HCT116 (cell line): ENCODE measurements at places on chromosomes 2 and 18.

DNA sequence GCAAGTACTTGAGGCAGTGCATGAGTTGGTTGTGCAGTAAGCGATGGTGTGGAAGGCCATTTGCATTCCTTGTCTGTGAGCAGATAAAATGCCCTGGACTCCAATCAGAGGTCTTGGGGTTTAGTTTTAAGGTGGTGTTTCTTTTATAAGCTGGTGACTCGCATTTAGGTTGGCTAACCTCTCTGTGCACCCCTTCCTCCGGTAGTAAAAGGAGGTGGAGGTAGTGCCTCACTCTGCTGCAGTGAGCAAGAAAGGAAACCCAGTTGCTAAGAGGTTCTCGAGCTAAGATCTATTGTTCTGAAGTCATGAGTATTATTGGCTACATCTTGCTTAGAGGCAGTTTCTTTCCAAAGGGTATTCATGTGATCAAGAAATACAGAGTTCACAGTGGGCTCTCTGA, 74.3 kb upstream of the EML6 start:
- DNase-seq = no peak

GRCh38 chr18:33275843-33276242, 164.7 kb downstream of the CCDC178 start:
- DNase-seq = no peak

GRCh38 chr18:37180086-37180485, 351.2 kb downstream of the KIAA1328 start:
- DNase-seq = no peak

DNA sequence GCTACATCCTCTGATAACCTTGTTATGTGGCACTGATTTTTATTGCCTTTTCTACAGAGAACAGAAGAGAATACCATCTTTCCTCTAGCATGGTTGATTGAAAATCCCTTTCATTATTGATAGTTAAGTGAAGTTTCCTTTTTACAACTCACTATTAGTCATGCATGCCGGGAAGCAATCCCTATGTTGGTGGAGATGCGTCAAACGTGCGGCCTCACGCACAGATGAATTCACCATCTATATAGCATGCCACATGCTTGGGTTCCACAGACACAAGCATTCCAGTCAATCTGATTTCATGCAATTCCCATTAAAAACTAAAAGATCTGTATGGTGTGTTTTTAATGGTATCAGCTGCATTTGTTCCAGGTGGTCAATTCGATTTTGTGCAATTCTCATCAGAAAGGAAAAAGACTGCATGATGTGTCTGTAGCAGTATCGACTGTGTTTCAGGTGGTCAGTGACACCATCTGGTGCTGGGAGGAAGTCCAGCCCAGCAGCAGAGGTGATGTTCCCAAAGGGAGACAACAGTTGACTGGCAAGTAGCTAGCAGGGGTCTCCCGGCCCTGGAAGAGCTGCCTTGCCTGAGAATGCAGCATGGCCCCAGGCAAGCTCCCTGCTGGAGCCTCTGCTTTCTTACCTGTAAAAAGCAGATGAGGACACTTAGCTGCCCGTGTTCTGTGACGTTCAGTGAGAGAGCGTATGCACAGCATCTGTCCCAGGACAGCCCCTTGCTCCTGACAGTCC, 151.3 kb upstream of the NCK2 start:
- no peak for DNase-seq

DNA sequence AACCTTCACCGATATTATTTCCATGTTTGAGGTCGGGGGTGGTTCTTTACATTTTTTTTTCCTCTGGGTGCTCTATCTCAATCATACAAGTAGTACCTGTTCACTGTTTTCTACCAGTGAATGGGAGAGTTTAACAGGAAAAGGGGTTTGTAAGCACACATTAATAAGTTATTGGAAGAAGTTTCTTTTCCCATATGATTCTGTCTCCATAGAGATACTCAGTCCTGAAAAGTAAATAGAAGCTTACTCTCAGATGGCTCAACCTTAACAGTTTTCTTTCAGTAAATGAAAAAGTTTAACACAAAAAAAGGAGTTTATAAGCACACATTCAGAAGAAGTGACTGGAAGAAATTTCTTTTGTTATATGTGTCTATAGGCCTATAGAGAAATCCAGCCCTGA, 995.6 kb upstream of the SLC39A10 start:
- no peak for DNase-seq

GRCh38 chr2:9145752-9146430, 60.7 kb upstream of the ASAP2 start:
- no peak for DNase-seq

DNA sequence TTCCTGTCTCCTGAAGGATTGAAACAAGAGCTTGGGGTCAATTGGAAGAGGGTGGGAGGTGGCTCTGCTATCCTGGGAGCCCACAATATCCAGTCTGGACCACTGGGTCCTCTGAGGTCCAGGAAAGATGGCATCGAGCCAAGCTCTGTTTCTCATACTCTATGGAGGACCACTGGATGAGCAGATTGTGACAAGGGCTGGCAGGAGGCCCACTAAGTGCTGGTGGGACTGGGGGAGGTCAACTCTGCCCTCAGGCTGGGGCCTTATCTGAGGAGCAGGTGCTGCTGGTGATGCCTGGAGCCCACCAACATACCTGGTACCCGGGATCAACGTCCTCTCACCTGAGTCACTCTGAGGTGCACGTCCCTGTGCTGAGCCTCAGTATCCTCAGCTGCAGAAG, 142.4 kb downstream of the NDUFA10 start:
- DNase-seq = no peak

DNA sequence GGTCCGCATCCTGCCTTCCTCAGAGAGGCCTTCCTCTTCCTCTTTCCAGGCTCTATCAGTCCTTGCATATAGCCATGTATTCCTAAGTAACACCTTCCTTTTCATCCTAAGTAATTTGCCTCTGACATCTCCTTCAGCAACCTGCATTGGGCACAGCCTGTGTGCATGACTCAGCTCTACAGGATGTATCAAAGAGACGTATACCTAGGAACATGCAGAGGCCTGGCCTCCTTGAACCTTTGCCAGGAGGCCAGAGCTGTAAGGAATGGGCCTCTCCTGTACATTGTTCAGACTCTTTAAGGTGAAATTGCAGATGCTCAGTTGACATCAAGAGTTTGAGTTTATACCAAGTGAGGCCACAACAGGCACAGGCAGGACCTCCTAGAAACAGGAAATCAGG, 76.0 kb upstream of the CELF4 start:
- DNase-seq = no peak

DNA sequence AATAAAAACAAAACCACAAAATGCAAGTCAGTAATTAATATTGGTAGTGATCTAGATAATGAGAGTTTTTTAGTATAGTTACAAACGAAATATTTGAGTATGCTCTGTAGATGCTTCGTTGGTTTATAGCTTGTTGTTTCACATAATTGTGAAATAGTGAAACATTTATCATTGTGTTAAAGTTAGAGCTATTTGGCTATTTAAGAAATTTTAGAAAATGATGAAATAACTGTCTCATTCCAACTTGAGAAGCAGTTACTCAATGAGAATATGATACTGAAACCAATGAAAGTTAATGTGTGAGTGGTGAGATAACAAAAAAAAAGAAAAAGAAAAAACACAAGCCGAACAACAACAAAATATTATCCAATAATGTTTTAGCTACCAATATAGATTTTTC, 475.6 kb upstream of the ZEB2 start:
- no peak for DNase-seq

- DNase-seq = no peak
Measured at GRCh38 chr18:58051765-58052460, 7.9 kb downstream of the NEDD4L start.

- no peak for DNase-seq
Measured at GRCh38 chr2:122523143-122523542, 767.7 kb downstream of the TSN start.

GRCh38 chr2:60483401-60483800, 70.1 kb downstream of the BCL11A start:
- no peak for DNase-seq

DNA sequence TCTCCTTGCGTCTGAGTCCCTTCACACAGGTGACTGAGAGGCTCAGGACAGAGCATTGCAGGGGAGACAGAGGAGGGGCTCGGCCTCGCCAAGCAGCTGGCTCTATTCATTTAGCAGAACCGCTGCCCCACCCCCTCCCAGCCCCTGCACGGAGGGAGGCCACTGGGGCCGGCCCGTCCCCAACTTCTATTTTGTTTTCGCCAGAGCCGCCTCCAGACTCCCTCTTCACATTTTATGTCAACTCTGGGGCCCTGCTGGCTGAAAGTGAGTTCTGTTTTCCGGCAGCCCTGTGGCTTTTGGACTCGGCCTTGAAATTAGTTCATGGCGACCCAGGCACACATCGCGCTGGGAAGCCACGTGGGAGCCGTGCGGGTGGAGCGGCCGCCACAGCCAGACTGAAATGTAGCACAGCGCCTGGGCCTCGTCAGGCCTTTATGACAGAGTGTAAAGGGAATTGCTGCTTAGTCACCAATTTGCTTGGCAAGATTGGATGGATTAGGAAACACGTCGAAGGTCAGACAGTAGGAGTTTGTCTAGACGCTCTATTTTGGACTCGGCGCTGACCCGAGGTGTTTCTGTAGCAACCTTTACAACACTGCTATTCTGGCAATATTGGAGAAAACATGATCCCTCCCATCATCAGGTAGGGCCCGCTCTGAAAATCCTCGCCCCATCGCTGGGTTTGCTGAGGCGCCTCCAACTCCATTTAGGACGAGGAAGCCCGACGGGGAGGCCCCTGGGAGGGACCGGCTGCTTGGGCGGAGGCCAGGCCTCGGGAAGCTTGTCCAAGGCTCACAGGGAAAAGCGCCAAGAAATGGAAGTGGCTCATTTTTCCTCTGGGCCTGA, 90.7 kb upstream of the CTDP1 start:
- DNase-seq = no peak

DNA sequence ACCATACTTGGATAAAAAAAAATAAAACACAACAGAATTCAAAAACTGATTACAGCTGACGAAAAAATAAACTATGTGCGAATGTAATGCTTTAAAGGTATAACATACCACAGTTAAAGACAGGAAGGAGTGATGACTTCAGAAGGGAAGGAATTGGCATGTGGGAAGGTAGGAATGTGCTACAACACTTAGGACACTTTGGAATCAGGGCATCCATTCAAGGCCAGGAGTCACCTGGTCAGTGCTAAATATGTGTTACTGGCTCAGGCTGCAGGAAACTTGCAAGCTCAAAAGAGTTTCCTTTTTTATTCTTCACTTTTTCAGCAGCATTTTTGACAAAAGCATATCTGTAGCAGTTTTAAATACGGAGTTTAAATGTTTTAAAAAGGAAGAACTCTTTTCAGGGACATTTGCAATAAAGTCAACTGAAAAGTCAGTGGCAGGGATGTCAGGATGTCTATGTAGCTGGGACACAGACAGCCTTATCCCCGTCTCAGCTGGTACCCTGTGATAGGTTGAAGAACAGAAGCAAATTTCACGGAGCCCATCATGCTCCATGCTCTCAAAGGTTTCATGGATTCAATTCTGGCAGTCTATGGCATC, 138.0 kb upstream of the KLHL14 start:
- no peak for DNase-seq

DNA sequence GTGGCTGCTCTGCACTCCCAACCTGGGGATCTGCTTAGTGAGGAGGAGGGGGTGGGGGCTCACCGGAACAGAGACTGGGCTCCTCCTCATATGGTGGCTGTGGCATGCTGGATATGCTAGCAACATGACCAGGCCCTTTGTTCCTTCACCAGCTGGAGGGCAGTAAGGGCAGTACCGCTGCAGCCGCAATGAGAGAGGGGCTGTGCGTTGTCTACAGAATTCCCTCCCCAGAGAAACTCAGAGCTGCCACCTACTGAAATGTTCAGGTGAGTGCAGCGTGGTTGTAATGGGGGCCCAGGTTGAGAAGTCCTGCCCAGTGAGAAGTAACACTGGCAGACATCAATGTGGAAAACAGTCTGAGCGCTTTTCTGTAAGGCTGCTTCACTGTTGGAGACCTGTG, 1211.9 kb upstream of the NXPH2 start:
- peak; percentile 2 for DNase-seq
